ENCODE measurements at places on chromosomes 6 and 20.

GRCh38 chr6:38302081-38302480 lies 337.6 kb downstream of the BTBD9 start:
- DNase-seq, result peak; percentile 3

- no peak for DNase-seq
Measured at GRCh38 chr20:1467355-1468116, 887 bp upstream of the NSFL1C start.

- no peak for DNase-seq
Measured at GRCh38 chr20:11790046-11790445, 127.6 kb upstream of the BTBD3 start.

DNA sequence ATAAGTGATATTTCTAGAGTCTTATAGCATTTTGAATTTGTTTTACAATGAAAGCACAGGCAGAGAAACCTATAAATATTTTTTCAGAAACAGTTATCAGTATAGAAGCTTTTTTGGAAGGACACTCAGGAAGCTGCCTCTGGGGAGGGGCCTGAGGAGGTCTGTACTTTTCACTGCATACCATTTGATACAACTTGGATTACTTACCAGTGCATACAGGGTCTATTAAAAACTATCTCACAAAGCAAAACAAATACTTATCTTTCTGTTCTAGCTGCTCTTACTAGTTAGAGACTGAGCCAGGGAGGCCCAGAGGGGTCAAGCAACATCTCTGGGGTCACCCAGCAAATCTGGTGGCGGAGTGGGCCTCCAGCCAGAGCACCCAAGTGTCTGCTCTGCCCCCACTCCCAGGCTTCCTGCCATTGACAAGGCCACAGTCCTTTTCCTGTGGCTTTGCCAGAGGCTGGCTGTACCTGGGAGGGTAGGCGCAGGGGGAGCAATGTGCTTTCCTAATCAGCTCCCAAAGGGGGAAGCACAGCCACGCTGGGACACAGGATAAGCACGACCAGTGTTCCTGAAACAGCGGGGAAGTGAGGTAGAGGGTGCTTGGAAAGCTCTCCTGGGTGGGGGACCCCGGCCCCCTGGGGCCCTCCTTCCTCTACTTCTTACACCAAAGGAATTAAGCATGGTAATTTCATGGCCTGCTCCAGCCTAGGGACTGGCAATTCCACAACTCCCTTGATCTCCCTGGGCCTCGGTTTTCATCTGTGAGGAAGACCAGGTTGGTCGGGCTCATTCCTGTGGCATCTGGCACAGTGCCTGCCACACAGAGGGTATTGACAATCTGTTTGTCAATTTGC lies 7.8 kb downstream of the TCF15 start:
- no peak for DNase-seq

- peak; percentile 88 for DNase-seq
Measured at GRCh38 chr20:58550275-58551059, 35.3 kb upstream of the APCDD1L start.

DNA sequence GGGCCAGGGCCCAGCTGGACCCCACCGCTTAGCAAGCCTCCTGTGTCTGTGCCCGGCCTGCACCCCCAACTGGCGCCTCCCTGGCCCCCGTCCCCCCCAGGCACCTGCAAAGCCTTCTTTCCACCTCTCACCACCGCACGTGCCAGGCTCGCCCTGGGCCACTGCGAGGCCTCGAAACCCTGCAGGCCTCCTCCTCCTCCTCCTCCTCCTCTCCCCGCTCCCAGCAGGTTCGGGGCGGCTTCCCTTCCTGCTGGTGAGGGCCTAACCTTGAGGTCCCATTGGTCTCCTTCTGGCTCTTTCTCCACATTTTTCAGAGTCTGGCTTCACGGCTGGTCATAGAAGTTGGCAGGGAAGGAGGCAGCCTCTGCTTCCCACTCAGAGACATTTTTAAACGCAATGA lies 76.8 kb upstream of the GATA5 start:
- DNase-seq, result no peak

- no peak for DNase-seq
Measured at GRCh38 chr6:154814063-154814462, 80.8 kb downstream of the SCAF8 start.

DNA sequence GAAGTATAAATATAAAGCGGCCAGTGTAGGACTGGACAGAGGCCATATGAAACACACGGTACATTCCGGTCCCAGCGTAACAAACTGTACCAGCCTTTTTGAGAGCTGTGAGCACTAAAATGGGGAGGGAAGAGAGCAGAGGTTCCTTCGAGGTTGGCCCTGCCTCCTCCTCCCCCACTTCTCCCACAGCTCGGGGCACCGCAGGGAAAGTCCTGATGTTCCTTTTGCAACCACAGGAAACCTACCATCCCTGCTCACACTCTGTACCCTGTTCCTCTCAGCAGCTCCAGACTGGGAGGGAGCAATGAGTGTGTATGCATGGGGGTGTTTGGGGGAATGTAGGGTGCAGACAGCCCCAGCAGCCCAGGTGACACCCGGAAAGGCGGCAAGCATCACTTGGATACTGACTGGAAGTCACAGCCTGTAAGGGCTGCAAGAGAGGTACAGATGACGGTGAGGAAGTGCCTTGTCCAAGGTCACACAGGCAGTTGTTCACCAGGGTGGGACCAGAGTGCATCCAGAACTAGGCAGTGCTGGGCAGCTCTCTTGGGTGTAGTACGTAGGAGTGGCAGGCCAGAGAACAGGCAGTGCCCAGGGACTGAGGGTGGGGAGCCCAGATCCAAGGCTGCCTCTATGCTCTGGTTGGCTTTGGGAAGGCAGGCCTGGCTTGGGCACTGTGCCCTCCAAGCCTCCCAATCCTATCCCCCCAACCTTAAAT lies 11.0 kb upstream of the ARMC12 start:
- DNase-seq, result no peak

- no peak for DNase-seq
Measured at GRCh38 chr20:51077686-51078060, 54.8 kb upstream of the KCNG1 start.

DNA sequence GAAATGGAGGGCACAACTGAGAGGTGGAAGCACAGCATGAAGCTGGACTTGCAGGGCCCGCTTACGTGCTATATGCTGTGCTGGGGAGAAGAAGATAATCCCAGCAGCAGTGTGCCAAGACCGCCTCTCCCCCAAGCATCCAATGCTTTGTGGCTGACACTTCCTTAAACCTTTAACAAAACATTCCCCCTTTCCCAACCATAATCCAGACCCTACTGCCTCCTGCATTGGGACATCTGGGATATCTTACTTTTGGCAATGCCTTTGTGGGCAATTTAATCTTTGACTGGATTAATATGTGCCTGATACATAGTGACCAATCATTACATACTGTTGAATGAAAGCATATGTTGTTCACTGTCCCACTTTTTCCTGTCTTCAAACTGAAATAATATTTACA lies 3.1 kb upstream of the TENT5A start:
- no peak for DNase-seq

GRCh38 chr6:77455271-77455670 lies 8.0 kb downstream of the HTR1B start:
- no peak for DNase-seq

GRCh38 chr6:66926060-66926459 lies 1219.0 kb upstream of the EYS start:
- DNase-seq, result no peak

- no peak for DNase-seq
Measured at GRCh38 chr6:118830691-118831090, 63.3 kb upstream of the ASF1A start.

- no peak for DNase-seq
Measured at GRCh38 chr20:50317609-50318008, 127.0 kb downstream of the CEBPB start.

- DNase-seq, result no peak
Measured at GRCh38 chr20:44068316-44069201, 118.4 kb downstream of the JPH2 start.

GRCh38 chr20:43911066-43911465 lies 3.6 kb upstream of the TOX2 start:
- peak; percentile 40 for DNase-seq

DNA sequence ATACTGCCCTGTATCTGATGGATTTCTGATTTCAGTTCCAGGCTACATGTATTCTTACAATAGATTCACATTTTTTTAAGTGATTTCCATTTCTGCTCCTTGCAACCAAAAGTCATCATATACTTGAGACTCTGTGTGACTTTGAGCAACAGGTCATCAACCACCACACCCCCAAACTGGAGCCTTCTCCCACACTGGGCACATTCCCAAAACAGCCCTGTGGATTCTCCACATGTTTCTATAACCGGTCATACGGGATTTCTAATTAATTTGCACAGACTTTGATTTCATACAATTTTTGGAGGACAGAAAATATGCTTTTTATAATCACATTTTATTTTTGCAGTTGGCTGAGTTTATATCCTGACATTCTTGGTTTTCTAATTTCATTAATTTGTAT lies 317.2 kb upstream of the ID4 start:
- DNase-seq, result no peak

DNA sequence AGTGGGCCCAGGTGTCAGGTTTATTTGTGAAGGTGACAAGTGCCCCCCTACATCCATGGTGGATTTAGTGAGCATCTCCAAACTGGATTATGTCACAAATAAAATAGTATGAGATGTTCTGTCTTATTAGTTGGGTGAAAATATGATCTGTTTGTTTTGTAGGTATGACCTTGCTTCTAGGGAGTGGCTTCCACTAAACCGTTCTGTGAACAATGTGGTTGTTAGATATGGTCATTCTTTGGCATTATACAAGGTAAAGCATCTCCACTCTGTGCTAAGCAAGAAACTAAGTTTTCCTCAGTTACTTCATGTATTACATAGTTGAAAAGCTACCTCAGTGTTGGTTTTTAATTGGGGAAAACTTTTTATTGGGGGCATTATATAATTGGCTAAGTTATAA lies 88.4 kb downstream of the ATRN start:
- no peak for DNase-seq

DNA sequence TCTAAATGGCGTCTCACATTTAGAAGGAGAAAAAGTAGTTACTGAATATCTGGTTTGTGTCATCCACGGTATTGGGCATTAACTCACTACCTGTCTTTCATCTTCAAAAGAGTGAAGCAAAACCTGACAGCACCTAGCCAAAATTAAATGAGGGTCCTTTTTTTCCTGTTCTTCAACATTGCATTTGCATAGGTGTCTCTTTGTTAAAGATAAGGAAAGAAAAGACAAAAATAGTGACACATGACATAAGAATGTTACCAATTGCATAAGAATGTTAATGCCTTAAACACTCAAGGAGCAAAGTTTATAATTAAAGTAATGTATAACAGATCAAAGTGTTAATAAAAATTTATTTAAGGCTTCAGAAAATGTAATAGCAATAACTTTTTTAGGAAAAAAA lies 61.4 kb upstream of the MANEA start:
- no peak for DNase-seq

- DNase-seq, result no peak
Measured at GRCh38 chr6:37409501-37409900, 23.5 kb upstream of the CMTR1 start.

- DNase-seq, result no peak
Measured at GRCh38 chr20:44888226-44889103, 3.0 kb downstream of the YWHAB start.

DNA sequence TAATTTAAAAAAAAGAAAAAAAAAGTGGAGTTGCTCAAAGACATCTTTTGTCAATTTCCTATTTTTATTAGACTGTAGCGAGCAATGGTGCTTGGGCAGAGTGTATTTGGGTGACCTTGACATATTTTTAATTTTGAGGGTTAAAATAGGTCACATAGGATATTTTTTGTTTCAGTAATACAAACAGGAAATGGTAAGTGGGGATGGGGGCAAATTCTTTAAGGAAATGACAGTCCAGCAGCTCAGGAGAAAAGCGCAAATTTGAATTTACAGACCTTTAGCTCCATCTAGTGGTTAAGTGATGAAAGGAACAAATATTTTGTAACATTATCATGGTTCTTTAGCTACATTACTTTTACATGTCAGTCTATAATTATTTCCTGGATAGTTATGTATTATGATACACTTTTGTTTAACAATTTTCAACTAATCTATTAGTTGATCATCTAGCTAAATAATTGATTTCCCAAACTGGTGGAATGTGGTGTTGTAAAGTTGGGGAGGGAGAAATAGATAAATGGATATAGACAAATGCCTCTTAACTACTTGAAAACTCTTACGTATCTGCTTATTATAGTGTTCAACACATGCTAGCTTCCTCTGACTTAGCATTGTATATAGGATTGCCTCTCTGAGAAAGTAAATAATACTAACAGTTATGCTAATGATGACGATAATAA lies 10.0 kb downstream of the CITED2 start:
- no peak for DNase-seq

DNA sequence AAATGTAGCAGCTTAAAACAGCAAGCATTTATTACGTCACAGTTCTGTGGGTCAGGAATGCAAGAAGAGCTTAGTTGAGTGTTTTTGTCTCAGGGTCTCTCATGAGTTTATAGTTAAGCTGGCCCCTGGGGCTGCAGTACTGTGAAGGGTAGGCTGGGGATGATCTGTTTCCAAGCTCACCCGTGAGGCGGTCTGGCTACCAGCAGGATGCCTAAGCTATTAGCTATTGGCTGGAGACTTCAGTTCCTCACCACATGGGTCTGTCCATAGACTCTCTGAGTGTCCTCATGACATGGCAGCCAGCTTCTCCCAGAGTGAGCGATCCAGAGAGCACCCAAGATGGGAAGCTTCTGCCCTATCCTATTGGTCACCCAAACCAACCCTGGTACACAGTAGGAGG lies 12.8 kb upstream of the BICRAL start:
- no peak for DNase-seq

- no peak for DNase-seq
Measured at GRCh38 chr6:159422041-159422984, 253.1 kb downstream of the FNDC1 start.

DNA sequence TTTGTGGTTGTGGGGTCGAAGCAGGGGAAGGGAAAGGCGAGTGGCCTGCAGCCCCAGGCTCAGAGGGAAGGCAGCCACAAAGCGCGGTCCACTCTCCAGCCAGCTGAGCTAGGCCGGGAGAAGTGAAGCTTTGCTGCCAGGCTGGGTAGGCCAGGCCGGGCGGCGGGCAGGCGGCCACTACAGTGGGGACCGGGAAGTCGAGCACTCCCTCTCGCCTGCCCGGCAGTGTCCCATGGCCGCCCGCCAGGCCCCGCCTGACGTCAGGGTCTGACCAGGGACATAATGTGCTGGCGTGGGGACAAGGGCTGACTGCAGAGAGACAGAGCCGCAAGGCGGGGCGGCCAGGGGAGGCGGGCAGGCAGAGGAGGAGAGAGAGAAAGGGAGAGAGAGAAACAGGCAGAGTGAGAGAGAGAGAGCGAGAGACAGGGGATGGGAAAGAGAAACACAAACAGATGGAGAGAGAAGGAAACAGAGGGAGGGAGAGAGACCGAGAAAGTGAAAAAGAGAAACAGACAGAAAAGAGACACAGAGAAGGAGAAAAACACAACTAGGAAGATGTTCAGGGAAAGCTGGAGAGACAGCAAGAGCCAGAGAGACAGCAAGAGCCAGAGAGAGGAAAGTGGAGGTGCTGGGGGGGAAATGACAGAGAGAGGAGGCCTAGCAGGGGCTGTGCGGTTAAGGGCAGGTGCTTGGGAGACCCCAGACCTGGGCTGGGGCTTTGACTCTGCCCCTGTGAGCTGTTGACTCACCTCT lies 94.5 kb upstream of the PTPN1 start:
- DNase-seq, result peak; percentile 55

Measured in non-pigmented ciliary epithelial cell (primary cell).